Osteocyte (in vitro differentiated cells): ENCODE measurements at places on chromosomes 1 and 21.

- DNase-seq: no peak
Observed at GRCh38 chr1:201537891-201538611, 876 bp upstream of the NAV1 start.

- no peak for DNase-seq
Observed at GRCh38 chr1:79388694-79389361, 382.3 kb upstream of the ADGRL4 start.

DNA sequence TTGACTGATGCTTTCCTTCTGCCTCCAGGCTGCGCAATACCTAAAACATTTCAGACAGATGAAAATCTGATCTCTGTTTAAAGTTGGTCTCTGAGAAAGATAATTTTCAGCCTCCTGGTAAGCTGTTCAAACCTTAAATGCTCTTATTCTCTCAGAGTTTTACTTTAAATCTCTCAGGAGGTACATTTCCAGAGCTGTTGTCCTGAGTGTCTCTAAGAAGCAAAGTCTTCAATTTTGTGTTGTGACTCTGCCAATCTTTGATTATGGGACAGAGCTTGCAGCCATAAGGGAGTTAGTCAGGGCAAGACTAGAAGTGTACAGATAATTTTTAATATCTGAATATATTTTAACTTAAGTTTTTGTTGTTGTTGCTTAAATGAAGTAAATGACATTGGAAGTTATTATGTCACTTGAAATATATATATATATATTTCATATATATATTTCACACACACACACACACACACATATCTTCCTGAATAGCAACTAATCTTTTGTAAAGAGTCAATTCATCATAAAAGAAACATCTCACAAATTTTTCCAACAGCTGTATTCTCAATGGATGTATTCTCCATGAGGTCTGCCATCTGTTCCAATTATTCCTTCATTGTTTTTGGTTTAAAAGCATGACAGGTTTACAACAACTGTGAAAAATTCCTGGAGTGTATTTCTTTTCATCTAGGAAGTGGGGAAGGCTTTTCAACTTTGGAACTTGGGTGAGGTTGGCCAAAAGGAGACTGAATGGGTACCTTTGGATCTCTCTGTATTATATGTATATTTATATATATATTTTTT lies 259.4 kb downstream of the BACH1 start:
- DNase-seq: no peak

- DNase-seq: no peak
Observed at GRCh38 chr1:33824971-33825370, 38.9 kb upstream of the HMGB4 start.

GRCh38 chr1:150311762-150312161 lies 9.6 kb upstream of the PRPF3 start:
- DNase-seq: no peak

GRCh38 chr1:41898191-41898713 lies 20.5 kb downstream of the HIVEP3 start:
- DNase-seq: peak; percentile 49

DNA sequence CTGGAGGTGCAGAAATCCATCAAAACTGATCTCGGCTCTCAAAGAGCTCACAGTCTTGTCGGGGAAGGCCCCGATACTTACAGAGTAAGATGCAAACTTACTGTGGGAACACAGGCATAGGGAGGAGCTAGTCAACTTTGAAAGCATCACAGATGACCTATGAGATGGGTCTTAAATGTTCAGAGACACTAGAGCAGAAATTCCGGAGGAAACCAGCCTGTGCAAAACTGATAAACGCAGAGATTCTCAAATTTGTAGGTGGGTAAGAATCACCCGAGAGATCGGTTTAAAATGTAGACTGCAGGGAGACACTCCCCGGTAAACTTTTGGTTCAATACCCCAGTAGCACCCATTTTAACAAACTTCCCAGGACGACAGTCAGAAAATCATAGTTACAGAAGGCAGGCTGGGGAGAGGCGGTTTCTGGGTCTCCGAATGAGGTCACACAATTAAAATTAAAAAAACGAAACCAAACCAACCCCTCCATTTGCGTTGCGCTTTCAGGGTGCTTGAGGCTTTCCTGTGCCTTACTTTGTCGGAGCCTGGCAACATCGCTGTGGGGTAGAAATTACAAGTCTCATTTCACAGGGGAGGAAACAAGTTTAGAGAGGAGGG lies 755 bp upstream of the THRAP3 start:
- no peak for DNase-seq

- no peak for DNase-seq
Observed at GRCh38 chr1:170732252-170732588, 68.3 kb downstream of the PRRX1 start.

GRCh38 chr21:26027696-26028095 lies 142.9 kb downstream of the APP start:
- DNase-seq: no peak

DNA sequence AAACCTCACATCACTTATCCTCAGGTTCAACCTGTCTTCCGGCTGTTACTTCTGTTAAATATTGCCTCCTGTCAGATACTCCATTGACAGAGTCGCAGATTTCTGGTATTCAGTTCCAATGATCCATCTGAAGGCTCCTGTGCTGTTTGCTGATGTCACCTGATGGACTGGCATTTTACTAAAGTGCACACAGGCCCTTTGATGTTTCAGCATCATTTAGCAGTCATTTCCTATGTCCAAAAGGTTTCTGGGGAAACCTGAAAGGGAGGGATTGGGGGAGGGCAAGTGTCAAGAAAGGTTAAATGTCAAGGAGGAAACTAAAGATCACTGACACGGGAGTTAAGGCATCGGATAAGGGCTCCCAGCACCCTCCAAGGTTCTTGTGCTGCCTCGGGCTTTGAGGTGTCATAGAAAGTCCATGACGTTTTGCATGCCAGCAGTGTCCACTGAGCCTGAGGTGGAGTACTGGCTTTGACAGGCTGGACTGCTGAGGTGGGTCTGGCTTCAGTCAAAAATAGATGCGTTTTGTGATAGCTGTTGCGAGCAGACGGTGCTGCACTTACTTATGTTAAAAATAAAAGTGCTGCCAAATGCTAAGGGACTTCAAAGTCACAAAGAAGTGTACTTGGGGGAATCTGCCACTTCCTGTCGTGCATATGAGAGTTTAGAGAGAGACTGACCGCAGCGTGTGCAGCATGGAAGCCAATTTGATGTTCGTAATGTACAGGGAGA lies 30.8 kb downstream of the XCL2 start:
- DNase-seq: no peak

GRCh38 chr1:59007820-59008598 lies 224.2 kb upstream of the JUN start:
- no peak for DNase-seq

GRCh38 chr1:12185036-12185917 lies 18.5 kb downstream of the TNFRSF1B start:
- DNase-seq: no peak

- peak; percentile 83 for DNase-seq
Observed at GRCh38 chr1:44417351-44418021, 12.4 kb downstream of the RNF220 start.

DNA sequence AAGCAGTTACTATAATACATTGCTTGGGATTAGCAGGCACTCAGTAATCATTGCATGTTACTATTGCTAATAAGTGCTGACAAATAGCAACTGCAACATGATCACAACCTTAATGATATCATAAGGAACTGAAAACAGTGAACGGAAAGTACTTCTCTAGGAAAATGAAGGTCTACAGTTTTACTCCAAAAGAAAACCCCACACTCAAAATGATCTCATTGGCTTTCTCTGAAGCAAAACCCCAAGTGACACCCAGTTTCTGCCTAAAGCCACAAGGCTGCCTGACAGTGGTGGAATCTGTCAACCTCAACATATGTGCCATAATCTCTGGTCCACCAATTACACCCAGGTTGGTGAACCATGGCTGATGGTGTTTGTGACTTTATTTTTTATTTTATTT lies 137.6 kb downstream of the PTGER3 start:
- no peak for DNase-seq

DNA sequence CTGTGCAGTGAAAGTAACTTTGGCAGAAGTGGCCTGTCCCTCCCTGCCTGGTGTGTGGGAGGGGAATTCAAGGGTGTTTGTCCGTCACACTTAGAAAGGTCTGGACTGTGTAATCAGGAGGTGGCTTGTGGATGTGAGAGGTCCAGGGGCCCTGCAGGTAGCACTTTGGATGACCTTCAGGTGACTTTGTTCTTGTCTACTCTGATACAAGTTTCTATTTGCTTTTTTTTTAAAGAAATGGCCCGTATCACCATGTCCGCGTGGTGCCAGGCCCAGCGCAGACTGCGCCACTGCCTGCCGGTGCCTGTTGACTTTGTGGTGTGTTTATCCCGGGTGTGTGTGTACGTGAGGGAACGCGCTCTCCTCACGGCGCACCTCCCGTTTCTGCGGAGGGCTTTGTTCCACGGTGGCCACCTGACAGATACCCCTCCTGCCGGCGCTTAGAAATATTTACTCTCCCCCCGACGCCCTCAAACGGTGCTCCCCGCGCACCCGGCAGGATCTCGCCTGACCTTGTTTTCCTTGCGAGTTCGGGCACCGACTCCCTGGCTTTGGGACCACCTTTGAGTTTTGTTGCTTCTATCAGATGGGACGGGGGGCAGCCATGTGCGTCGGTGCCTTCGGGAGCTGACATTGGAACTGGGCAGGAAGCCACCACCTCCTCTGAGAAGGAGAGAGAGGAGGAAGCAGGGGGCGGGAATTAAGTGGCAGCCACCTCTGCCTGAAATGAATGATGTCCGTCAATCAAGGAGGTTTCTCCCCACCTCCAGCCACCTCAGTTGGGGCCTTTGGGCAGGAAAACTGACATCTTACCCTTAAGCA lies 119.4 kb downstream of the PRDM16 start:
- DNase-seq: no peak

DNA sequence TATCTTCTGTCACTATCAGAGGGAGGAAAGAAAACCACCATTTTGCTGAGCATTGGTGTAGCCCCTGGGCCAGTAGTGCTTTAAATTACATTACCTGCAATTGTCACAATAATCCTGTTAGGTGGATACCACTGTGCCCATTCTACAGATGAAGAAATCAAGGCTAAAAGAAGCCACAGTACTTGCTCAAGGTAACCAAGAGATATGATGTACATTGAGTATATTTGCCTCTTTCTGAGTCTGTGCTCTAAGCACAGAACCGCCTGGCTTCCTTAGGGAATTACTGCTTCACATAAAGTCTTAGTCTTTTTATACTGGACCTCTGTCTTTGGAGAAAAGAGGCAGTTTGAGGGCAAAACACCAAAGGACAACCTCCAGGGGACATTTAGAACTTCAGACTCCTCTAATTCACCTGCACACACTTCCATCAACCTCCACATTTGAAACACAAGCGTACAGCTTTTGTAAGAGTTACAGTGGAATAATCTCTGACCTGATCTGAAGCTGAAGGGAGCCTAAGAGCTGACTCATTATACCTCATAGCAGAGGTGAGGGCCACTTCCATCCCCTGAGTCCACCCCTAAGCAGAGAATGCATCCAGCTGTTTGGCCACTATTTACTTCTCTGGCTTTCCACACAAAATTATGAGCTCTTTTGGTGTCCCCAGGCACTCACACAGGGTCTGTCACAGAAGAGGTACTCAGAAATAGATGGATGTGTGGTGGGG lies 61.8 kb downstream of the PLPP3 start:
- DNase-seq: no peak

GRCh38 chr1:64343105-64343822 lies 126.7 kb upstream of the CACHD1 start:
- DNase-seq: no peak

DNA sequence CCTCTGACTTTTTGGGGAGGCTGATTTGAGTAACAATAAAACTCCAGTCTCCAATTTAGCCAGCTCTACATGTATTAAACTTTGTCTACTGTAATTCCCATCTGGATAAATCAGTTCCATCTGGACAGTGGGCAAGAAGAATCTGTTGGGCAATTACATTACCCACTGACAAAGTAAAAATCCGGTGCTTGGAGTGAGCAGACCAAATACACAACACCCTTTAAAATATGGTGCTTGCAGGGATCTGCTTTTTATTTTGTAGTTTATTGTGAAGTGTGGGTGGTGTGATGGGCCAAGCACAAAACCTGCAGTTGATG lies 8.9 kb upstream of the CD55 start:
- DNase-seq: no peak

- no peak for DNase-seq
Observed at GRCh38 chr21:25424048-25424447, 183.2 kb downstream of the MRPL39 start.

DNA sequence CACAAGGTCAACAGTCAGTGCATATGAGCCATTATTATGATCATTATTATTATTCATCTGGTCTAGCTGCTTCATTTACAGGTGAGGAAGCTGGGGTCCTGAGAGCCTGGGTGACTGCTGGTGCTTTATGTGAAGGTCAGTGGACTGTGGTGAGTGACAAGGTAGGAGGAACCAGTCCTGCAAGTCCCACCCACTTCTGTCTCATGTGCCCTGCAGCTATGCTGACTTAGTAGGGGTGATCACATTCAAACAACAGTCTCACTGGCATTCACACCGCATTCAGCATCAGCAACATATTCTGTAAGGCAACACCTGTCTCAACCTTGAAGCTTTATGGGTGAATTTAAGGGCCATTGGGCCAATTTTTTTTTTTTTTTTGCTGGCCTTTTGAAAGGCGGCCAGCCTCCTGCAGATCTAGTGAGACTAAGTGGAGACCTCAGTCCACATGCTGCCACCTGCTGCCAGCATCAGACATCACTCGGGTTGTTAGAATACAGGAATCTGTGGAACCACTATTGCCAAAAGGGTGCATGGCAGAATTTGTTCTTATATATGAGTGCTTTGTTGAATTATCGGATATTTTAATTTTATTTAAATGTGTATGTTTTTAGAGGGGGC lies 59.9 kb upstream of the CACNA1E start:
- no peak for DNase-seq

GRCh38 chr1:170634293-170634692 lies 29.6 kb upstream of the PRRX1 start:
- DNase-seq: no peak

DNA sequence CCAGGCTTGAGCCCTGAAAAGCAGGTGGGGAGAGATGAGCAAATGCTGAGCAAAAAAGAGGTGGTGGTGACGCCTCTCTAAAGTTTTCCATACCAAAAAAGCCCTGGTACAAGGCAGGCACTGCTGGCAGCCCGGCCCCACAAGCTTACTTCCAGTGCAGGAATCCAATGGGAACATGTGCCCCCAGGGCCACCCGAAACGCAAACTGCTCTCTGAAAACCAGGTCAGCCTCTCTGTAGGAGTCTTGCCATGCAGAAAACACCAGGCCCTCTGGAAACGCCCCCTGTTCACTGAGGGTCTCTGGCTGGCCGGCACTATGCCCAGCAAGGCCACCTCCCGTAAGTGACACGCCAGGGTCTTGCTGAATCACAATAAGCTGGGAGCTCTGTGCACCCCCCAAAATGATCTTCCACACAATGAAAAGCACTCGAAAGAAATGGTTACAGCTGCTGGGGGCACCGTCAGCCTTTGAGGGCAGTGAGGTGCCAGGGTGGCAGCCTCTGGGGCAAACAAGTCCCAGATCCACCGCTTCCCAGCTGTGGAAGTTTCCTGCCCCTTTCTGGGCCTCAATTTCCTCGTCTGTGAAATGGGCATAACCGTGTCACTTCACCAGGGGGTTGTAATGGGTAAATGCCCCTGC lies 170.5 kb downstream of the TOMM20 start:
- DNase-seq: no peak
